ENCODE measurements at places on chromosomes 13 and 19. TPM values are rescaled to one million over a fixed set of nuclear protein-coding genes. Genes with fewer than 3 reads are reported as not detected.

DNA sequence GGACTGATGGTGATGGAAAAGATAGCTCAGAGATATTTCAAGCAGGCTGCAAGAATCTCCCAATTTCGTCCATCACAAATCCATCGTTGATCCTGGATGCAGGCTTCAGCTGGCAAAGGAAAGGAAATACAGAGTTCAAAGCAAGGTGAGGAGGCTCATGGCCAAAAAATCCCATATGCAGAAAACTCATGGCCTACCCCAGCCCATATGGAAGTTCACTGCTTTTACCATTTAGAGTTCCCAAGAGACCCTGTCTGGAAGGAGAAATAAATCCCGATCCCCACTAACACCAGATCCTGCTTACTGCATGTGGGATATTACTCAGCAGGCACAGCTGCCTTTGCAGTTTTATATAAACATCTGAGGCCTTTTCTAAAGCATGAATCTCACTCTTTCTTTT lies 412.9 kb upstream of the SPRY2 start:
- H3K27ac ChIP-seq = no peak overlapping the region
- no peaks in the 10 kb centered on the region for H3K4me1 ChIP-seq
- no peak for DNase-seq
- H3K27me3 ChIP-seq = no peaks in the 10 kb centered on the region
- H3K4me3 ChIP-seq = no peak overlapping the region
- H3K36me3 ChIP-seq = no peaks in the 10 kb centered on the region

- no peaks in the 10 kb centered on the region for H3K36me3 ChIP-seq
- no peak overlapping the region for H3K27ac ChIP-seq
- H3K27me3 ChIP-seq = no peaks in the 10 kb centered on the region
- H3K4me3 ChIP-seq = peak overlapping the region; percentile 86
These were observed 1.7 kb downstream of the RBM26 start for GRCh38 chr13:79404361-79404760.

DNA sequence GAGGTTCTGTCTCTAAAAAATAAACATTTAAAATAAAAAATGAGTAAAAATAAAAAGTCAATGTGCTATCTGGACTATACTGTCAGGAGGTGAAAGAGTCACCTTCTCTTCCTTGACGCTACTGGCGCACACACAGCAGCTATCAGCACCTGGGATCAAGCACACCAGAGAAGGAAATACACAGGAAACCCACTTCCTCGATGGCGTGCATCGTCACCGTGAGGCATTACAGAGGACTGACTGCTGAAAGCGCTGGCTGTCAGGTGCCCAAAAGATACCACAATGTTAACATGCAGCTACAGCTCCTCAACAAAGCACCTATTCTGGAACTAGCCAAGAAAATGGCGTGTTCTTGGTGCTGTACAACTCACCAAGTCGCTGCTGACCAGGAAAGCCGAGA lies 6.1 kb downstream of the SLC35E1 start:
- H3K4me3 ChIP-seq = no peak overlapping the region
- DNase-seq = no peak
- H3K27ac ChIP-seq = no peak overlapping the region
- H3K36me3 ChIP-seq = peaks cover 42% of the 10 kb centered on the region
- no peaks in the 10 kb centered on the region for H3K27me3 ChIP-seq

DNA sequence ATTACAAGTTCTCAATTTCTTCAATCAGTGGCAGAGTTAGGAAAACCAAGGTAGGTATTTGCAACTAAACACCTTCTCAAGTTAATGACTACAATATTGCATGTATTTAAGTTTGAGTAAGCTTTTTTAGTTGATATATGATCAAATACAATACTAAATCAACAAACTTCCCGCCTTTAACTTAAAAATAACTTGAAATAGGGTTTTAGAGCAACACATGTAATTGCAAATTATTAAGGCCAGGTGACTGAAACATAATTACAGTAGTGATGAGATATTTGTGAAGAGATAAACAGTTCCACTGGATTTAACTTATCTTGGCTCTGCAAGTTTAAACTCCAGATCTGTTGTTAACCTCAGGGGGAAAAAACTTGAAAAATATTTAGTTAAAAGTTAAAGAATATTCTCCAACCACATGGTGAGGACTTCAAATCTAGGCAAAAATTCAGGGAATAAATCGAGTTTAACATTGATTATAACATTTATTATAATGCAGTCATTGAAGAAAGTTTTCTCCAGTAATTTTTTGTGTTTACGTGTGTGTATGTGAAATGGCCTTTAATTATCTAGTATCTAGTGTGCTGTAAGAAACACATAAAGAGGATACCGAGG lies 3.6 kb downstream of the DACH1 start:
- no peak overlapping the region for H3K4me3 ChIP-seq
- no peak overlapping the region for H3K27ac ChIP-seq
- peaks cover 13% of the 10 kb centered on the region for H3K4me1 ChIP-seq
- H3K27me3 ChIP-seq = peaks cover 21% of the 10 kb centered on the region
- DNase-seq = no peak

- H3K4me1 ChIP-seq = no peaks in the 10 kb centered on the region
- no peaks in the 10 kb centered on the region for H3K27me3 ChIP-seq
- H3K27ac ChIP-seq = no peak overlapping the region
- H3K36me3 ChIP-seq = no peaks in the 10 kb centered on the region
- H3K4me3 ChIP-seq = no peak overlapping the region
These were observed 13.0 kb upstream of the EPOR start for GRCh38 chr19:11397089-11397610.

GRCh38 chr13:100825557-100825956 lies 151.0 kb upstream of the TMTC4 start:
- no peak overlapping the region for H3K4me3 ChIP-seq
- H3K27me3 ChIP-seq = no peaks in the 10 kb centered on the region
- no peak overlapping the region for H3K27ac ChIP-seq
- peak; percentile 63 for DNase-seq
- H3K4me1 ChIP-seq = no peaks in the 10 kb centered on the region

The ADGRE3 gene
- not detected for total RNA-seq

The ZNF99 gene
- not detected for total RNA-seq

The RNF17 gene
- not detected for total RNA-seq

DNA sequence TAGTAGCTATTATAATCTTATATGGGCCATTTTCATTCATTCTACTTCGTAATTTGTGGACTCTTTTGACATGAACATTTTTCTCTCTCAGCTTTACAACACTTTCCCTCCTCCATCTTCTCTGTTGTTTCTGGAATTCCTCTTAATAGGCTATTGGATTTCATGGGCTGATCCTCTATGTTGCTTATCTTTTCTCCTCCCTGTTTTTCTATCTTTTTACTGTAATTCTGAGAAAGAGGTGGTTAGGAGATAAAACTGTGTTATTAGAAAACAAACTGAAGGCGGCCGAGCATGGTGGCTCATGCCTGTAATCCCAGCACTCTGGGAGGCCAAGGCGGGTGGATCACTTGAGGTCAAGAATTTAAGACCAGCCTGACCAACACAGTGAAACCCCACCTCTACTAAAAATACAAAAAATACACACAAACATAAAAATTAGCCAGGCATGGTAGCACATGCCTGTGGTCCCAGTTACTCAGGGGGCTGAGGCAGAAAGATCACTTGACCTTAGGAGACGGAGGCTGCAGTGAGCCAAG lies 188.1 kb downstream of the UGGT2 start:
- H3K27me3 ChIP-seq = no peaks in the 10 kb centered on the region
- H3K4me3 ChIP-seq = no peak overlapping the region
- DNase-seq = peak; percentile 22
- H3K4me1 ChIP-seq = no peaks in the 10 kb centered on the region
- H3K36me3 ChIP-seq = peaks cover 6% of the 10 kb centered on the region

DNA sequence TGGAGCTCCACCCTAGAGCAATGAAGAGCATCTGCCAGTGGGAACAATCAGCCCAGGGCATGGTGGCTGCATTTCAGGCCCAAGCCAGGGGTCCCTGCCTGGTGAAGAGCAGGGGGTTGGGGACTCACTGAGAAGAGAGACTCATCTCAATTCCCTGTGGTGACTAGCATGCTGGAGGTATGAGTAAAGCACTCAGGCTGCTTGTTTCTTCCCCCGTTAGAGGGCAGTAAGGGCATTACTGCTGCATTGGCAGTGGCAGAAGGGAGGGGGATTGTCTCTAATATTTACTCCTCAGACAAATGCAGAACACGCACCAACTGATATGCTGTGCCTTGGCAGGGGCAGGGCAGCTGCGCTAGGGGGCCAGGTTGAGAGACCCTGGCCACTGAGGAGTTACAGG lies 329.1 kb downstream of the SLITRK5 start:
- H3K4me3 ChIP-seq = no peak overlapping the region
- DNase-seq = peak; percentile 6
- no peaks in the 10 kb centered on the region for H3K36me3 ChIP-seq
- peak overlapping the region; percentile 16 for H3K27ac ChIP-seq

The LRP3 gene
- total RNA-seq = 13.3 TPM

DNA sequence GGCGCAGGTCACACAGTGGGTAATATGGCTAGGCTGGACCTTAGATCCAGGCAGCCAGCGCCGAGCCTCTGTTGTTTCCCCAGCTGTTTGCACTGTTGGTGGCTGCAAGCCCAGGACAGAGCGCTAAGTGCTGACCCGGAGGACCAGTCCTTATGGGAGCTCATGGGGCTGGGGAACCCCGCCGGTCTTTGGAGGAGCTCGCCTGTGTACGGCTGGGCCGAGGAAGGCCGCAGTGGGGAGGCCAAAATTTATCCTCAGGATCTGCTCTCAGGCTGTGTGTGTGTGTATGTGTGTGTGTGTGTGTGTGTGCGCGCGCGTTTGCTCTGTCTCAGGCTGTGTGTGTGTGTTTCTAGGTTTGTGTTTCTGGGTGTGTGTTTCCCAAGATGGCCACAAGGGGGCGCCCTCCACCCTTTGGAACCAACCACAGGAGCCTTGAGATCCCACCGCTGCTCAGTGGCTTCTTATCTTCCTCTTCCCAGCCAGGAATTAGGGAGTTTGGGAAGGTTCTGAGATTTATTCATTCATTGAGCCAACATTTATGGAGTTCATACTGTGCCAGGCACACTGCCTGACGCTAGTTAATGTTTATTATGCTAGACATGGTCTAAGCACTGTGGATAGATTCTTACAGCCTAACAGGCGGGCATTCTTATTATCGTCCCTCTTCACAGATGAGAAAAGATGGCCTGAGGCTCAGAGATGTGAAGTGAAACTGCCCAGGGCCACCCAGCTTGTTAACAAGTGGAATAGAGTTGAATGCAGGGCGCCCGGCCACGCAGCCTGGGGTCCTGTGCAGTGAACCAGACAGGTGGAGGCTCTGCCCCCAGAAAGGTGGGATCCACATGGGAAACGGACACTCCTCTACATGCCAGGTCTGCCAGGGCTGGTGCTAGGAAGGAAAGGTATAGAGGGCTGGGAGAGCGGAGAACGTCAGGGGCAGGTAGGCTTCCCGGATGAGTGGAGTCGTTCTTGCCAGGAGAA lies 13.0 kb downstream of the PGLYRP1 start:
- H3K27ac ChIP-seq = no peak overlapping the region
- H3K4me3 ChIP-seq = no peak overlapping the region
- peak; percentile 37 for DNase-seq
- H3K4me1 ChIP-seq = peaks cover 2% of the 10 kb centered on the region

DNA sequence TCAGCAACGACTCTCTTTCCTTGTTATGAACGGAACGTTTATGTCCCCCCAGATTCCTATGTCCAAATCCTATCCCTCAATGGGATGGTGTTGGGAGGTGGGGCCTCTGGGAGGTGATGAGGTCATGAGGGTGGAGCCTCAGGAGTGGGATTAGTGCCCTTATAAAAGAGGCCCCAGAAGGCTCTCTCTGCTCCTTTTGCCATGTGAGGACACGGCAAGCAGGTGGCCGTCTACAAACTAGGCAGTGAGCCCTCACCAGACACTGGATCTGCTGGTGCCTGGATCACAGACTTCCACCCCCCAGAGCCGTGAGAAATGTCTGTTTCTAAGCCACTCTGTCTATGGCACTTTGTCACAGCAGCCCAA lies 53.2 kb downstream of the EPS15L1 start:
- no peaks in the 10 kb centered on the region for H3K4me1 ChIP-seq
- H3K27me3 ChIP-seq = no peaks in the 10 kb centered on the region
- H3K36me3 ChIP-seq = peaks cover 17% of the 10 kb centered on the region
- DNase-seq = no peak
- H3K27ac ChIP-seq = no peak overlapping the region

GRCh38 chr19:55633861-55634260 lies 6.9 kb upstream of the ZNF580 start:
- no peaks in the 10 kb centered on the region for H3K36me3 ChIP-seq
- no peak overlapping the region for H3K4me3 ChIP-seq
- H3K27me3 ChIP-seq = no peaks in the 10 kb centered on the region
- H3K27ac ChIP-seq = no peak overlapping the region
- no peak for DNase-seq
- H3K4me1 ChIP-seq = peaks cover 16% of the 10 kb centered on the region

The KLK2 gene
- total RNA-seq = not detected

The MCF2L gene
- 3.4 TPM for total RNA-seq

DNA sequence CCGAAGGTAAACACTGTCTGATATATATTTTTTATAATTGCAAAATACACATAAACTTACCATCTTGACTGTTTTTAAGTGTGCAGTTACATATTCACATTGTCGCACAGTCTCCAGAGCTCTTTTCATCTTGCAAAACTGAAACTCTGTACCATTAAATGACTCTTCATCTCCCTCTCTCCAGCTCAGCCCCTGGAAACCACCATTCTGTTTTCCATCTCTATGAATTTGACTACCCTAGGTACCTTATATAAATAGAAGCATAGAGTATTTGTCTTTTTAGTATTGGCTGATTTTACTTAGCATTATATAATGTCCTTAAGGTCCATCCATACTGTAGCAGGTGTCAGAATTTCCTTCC lies 45.8 kb downstream of the LRCH1 start:
- no peak for DNase-seq
- H3K27me3 ChIP-seq = no peaks in the 10 kb centered on the region
- H3K4me3 ChIP-seq = no peak overlapping the region
- peaks cover 15% of the 10 kb centered on the region for H3K4me1 ChIP-seq
- H3K27ac ChIP-seq = no peak overlapping the region

DNA sequence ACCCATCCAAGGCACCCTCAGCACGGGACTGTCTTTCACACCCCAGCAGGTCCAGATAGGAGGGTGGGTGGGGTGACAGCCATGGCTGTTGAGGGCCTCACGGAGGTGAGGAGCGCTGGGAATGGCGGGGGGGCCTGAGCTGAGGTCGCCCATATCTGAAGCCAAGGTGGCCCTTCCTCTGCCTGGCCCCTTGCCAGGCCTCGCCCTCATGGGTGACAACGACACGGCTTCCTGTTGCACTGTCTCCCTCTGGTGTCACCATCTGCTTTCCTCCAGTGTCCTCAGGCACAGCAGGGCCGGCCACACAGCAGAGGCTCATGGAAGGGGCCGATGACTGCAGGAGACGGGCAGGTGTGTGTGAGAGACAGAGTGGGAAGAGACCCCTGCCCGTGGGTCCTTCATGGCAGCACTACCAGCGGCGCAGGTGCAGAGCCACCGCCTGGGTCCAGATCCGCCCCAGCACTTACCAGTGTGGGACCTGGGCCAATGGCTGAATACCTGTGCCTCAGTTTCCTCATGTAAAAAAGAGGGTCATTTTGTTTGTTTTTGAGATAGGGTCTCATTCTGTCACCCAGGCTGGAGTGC lies 8.1 kb upstream of the NKPD1 start:
- no peak for DNase-seq
- H3K36me3 ChIP-seq = no peaks in the 10 kb centered on the region
- H3K4me1 ChIP-seq = peaks cover 7% of the 10 kb centered on the region

The CGB8 gene
- 15.8 TPM for total RNA-seq

- DNase-seq = no peak
- H3K36me3 ChIP-seq = no peaks in the 10 kb centered on the region
- H3K4me1 ChIP-seq = no peaks in the 10 kb centered on the region
- no peak overlapping the region for H3K27ac ChIP-seq
These were observed 957.1 kb downstream of the PCDH9 start for GRCh38 chr13:66273011-66273410.

GRCh38 chr13:34006011-34006410 lies 188.1 kb downstream of the RFC3 start:
- no peaks in the 10 kb centered on the region for H3K4me1 ChIP-seq
- no peaks in the 10 kb centered on the region for H3K27me3 ChIP-seq
- H3K36me3 ChIP-seq = no peaks in the 10 kb centered on the region
- H3K4me3 ChIP-seq = no peak overlapping the region

- no peak overlapping the region for H3K27ac ChIP-seq
- H3K4me1 ChIP-seq = peaks cover 24% of the 10 kb centered on the region
- no peaks in the 10 kb centered on the region for H3K36me3 ChIP-seq
These were observed 9.2 kb upstream of the KANK3 start for GRCh38 chr19:8352134-8352827.
